ENCODE measurements at places on chromosomes 6 and 20.

DNA sequence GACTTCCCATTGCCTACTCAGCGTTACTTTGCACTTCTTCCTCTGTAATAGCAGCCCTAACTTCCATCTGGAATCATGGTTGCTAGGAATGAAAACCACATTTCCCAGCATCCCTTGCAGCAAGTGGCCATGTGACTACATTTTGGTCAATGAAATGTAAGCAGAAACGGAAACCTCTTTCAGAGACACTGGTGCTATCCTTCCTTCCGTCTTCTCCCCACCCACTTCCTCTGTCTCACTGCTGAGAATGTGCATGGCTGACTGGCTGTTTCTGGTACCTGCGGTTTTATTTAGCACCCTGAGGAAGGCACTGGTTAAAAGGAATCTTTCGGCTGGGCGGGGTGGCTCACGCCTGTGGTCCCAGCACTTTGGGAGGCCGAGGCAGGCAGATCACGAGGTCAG, 107.4 kb downstream of the SCML4 start:
- DNase-seq: peak; percentile 58

DNA sequence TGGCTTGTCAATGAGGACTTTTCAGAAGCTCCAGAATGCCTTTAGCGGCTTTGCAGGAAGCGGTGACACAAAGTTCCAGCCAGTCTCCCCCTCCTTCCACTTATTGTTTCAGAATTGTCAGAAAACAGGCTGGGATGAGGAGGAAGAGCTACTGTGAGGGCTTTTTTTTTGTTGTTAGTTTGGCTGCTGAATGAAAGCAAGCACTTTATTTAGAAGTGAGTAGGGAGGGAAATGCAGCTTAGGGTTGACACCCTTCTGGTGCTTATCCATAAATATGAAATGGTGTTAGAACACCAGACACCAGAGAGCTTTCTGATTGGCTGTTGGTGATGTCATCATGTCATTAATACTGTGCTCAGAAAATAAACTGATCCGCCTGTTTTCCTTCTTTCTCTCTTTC, 251.5 kb downstream of the SOX4 start:
- no peak for DNase-seq

DNA sequence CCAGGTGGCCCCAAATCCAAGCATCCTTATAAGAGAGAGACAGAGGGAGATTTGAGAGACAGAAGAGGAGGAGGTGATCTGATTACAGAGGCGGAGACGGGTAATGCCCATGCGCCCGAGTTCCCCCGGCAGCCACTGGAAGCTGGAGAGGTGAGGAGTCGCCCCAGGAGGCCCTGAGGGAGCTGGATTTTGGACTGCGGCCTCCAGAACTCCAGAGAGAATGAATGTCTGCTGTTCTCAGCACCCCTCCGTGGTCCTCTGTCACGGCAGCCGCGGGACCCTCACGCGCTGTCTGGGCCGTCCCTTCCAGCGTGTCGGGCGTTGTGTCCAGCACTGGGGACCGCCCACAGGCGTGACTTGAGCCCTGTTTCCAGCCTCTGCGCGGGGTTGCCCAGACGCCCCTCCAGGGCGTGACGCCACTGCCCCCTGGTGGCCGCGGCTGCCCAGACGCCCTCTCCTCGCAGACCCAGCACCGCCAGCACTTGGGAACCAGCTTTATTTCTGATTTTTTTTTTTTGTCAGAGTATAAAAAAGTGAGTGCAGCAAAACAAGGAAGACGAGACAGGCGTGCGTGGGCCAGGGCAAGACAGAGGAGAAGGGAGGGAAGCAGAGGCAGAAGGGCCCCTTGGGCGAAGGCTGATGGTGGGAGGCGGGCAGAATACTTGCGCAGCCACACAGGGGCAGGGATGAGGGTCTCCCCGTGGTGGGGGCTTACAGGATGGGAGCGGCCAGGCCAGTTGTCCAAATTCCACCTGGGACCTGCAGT, 4.1 kb upstream of the ZNF512B start:
- DNase-seq: peak; percentile 82

GRCh38 chr6:127392301-127392700, 48.9 kb upstream of the ECHDC1 start:
- no peak for DNase-seq

GRCh38 chr20:723756-724155, 44.5 kb downstream of the SLC52A3 start:
- no peak for DNase-seq

- DNase-seq: peak; percentile 46
Measured at GRCh38 chr6:3119040-3119723, 671 bp downstream of the BPHL start.

DNA sequence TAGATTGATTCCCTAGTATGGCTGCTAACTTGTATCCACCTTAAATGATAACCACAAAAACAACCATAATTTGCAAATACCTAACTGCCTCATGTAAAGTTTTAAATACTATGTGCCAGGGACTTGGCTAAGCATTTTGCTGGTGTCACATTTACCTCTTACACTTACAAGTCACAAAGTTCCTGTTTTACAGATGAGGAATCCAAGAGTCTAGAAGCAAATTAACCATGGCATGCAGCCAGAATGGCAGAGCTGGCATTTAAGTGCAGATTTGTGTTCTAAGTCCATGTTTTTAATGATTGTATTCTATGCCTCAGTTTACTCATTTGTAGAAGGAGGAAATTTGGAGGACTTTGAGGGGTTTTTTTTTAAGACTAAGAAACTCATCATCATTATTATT, 696.7 kb downstream of the PTPRT start:
- DNase-seq: no peak

GRCh38 chr20:33539129-33539528, 49.2 kb downstream of the CBFA2T2 start:
- peak; percentile 4 for DNase-seq

DNA sequence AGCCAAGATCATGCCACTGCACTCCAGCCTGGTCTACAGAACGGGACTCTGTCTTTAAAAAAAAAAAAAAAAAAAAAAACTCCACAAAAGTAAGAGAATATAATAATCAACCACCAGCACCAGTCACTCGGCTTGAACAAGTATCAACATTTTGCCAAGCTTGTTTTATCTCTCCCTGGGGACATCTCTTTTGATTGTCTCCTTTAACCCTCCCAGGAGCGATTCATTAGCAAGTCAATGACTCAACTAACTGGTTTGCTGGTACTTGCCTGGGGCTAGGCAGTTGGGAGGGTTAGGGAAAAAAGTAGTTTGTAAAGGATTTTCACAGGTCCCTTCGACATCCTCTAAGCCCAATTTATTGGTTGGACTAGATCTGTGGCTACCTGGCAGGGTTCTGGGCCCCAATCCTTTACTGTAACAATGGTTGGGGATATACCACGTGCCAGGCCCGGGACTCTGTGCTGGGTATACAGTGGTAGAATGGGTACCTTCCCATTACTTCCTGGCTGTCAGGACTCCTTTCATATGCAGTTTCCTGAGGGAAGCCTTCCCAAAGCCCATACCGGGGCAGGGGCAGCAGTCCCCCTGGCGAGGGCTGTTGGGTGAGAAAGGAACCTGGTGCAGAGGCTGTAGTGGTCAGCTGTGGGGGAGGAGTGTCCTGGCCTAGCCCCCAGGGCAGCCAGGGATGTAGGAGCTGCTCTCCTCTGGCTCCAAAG, 12.2 kb downstream of the TGIF2 start:
- peak; percentile 92 for DNase-seq

- no peak for DNase-seq
Measured at GRCh38 chr6:12976366-12976765, 259.8 kb downstream of the PHACTR1 start.

DNA sequence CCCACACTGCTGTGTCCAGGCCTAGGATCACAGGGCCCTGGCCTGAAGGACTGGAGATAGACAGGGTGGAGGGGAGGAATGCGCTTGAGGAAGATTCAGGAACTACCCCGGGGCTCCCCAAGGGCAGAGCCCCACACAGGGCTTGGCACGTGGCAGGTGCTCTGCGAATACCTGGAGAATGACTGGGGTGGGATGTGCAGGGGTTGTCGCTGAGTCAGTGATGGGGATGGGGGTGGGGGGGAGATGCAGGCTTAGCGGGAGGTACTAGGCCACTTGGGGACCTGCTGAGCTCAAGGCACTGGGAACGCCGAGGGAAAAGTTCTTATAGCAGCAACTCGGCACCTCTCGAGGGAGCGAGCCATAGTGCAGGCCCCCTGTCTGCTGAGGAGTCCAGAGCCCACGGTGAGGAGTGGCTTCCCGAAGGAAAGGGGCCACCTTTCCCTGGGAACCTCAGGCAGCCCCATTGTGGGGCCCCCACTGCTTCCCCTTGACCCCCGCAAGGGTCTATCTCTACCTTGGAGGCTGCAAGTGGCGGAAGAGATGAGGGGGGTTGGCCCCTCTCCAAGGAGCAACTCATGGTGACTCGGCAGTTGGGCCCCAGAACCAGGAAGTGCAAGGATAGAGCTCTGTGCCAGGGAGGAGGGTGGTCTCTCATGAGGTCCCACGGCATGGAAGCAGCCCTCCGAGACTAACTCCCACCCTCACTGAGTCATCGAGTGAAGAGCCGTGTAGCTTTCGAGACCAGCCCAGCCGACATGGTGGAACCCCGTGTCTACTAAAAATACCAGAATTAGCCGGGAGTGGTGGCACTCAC, 33.1 kb downstream of the SRC start:
- DNase-seq: peak; percentile 43

DNA sequence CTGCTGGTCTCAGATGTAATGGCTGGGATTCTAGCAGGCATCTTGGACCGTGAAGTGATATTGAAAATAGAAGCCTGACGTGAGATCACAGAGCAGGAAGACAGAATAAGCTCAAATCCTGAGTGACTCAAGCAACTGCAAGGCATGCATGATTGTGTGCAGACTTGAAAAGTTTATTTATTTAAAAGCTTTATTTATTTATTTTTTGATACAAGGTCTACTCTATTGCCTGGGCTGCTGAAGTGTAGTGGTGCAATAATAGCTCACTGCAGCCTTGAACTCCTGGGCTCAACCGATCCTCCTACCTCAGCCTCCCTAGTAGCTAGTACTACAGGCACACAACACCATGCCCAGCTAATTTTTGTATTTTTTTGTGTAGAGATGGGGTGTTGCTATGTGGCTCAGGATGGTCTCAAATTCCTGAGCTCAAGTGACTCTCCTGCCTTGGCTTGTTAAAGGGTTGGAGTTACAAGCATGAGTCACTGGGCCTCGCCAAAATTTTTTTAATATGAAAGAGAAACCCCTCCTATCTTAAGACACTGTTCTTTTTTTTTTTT, 40.1 kb upstream of the RNF144B start:
- peak; percentile 79 for DNase-seq

GRCh38 chr6:113779656-113780055, 77.5 kb upstream of the MARCKS start:
- DNase-seq: no peak

- DNase-seq: no peak
Measured at GRCh38 chr6:154814063-154814462, 80.8 kb downstream of the SCAF8 start.

DNA sequence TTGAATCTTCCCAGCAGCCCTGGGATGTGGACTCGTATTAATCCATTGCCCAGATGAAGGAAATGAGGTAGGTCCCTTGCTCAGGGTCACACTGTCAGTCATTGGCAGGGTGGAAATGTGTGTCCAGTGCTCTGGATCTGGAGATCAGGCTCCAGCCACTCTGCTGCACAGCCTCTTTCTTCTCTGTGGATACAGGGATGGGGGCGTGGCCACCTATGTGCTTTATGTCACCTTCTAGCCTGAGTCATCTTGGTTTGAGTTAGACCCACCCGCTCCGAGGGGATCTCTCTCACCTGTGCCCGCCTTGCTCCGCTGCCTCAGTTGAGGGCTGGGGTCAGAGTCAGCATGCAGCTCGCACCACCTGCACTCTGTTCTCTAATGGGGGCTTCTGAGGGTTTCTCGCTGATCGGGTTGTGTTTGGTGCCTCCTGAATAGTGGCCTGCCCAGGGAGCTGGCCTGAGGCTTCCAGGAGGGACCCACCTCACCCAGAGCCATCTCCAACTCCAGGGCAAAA, 80.0 kb downstream of the TCP11 start:
- no peak for DNase-seq

DNA sequence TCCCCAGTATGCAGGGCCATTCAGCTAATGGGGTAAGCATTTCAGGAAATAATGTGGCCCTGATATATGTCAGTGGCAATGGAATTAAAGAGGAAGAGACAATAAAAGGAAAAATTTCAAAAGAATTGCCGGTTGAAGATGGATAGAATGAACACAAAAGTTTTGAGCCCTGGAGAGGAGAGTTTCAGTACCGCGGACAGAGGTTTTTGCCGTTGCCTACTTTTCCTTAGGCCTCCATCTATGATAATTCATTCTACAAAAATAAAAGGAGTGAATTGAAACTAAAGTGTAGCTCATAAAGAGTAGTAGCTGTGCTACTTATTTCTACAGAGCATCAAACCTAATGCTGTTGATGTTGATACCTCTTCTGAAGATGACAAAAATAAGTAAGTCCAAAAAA, 140.7 kb downstream of the RNASET2 start:
- DNase-seq: no peak

- DNase-seq: no peak
Measured at GRCh38 chr6:156507106-156507505, 270.1 kb upstream of the ARID1B start.

- no peak for DNase-seq
Measured at GRCh38 chr20:2799271-2799670, 1.2 kb downstream of the CPXM1 start.

DNA sequence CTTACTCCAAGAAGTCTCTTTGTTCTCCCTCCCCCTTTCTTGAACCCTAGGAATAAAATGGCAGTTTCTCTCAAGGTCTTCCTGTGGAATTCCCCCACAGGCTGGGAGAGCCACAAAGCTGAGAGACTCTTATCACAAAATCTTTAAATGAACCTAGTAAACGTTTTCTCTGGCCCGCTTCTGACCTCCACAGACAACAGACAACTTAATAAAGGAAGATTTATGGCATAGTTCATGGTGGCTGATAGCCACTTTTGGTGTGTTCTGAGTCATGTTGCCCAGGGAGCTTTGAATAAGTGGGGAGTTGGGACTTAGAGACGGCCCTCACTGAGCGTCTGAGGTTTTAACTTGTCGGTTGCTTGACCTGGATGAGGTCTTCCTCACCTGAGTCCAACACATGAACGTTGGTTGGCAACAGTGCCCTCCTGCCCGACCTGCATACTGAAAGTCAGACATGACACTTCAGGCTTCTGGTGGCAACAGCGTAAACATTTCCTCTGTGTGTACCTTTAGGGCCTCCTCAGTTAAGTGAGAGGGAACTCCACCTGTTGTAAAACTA, 124.1 kb downstream of the FOXO3 start:
- DNase-seq: peak; percentile 93

DNA sequence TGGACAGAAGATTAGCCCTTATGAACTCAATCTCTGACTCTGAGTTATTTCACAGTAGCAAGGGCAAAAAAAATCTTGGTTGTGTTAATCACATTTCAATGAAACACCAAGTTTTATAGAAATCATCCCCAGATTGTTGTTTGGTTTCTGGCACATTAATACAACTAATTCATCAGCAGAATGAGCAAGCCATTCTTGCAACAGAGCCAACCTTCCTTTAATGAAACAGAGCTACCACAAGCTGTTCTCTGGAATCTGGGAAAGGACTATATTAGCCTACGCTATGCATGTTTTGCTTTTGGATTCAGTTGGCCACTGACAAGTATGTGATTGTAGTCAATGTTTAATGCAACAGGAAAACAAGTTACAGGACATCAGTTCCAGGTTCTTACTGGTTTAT, 13.8 kb upstream of the POPDC3 start:
- DNase-seq: peak; percentile 35
